ENCODE measurements at places on chromosomes 7 and 10.
A peak's percentile ranks its signal among the peaks of the same experiment; 100 is the strongest.

- no peak for DNase-seq
Measured at GRCh38 chr10:14608381-14609001, 166.2 kb downstream of the FAM107B start.

- DNase-seq, result no peak
Measured at GRCh38 chr10:80372675-80373074, 16.1 kb downstream of the DYDC2 start.

DNA sequence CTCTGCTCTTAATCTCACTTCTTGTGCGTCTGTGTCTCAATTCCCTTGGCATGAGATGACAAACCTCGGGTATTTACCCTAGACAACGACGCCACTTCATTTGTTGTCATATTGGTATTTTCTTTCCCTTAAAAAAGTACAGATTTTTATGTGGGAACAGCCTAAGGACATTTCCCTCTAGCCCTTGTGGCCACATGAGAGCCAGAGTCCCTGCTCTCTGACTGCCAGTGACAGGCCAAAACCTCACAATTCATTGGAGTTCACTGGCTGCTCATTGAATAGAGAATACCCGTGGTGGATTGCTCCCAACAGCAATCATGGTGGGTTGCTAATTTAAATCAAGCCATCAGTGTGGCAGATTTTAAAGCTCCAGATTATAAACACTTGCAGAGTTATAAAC is 191.3 kb upstream of the FAM3C start:
- no peak for DNase-seq

- no peak for DNase-seq
Measured at GRCh38 chr10:91137822-91138221, 82.6 kb upstream of the PCGF5 start.

- DNase-seq, result peak; percentile 33
Measured at GRCh38 chr10:88555190-88555908, 27.8 kb downstream of the RNLS start.

- DNase-seq, result no peak
Measured at GRCh38 chr10:14327527-14327926, 3.2 kb downstream of the FRMD4A start.

Measured in GM23338 (cell line).